ENCODE measurements at places on chromosomes 1 and 21.

- DNase-seq, result no peak
- H3K4me1 ChIP-seq, result no peaks in the 10 kb centered on the region
- peaks cover 1% of the 10 kb centered on the region for H3K27me3 ChIP-seq
- H3K27ac ChIP-seq, result no peak overlapping the region
Measured at GRCh38 chr1:4564051-4564450, 90.4 kb upstream of the AJAP1 start.

GRCh38 chr1:39328586-39329121 is 124.2 kb downstream of the MACF1 start:
- H3K27ac ChIP-seq, result no peak overlapping the region
- H3K4me1 ChIP-seq, result no peaks in the 10 kb centered on the region
- H3K27me3 ChIP-seq, result no peaks in the 10 kb centered on the region
- DNase-seq, result no peak
- H3K4me3 ChIP-seq, result no peak overlapping the region

DNA sequence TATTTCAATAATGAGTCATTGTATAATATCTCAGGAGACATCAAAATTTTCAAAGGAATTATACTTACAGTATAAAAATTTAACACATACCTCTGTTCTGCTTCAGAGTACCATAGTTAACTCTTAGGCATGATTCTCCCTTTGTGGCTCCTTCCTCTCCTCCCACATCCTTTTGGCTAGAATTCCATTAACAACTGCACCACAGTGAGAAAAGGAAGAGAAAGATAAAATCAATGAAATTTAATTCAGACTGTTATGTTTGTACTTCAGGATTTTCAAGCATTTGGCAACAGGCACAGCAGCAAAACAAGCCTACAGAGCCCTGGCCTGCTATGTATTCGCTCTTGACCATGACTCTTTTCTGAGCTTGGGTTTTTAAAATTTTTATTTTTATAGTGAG is 57.2 kb upstream of the SGIP1 start:
- H3K36me3 ChIP-seq, result no peaks in the 10 kb centered on the region
- no peak for DNase-seq
- H3K27ac ChIP-seq, result no peak overlapping the region
- H3K4me3 ChIP-seq, result no peak overlapping the region
- H3K4me1 ChIP-seq, result no peaks in the 10 kb centered on the region

DNA sequence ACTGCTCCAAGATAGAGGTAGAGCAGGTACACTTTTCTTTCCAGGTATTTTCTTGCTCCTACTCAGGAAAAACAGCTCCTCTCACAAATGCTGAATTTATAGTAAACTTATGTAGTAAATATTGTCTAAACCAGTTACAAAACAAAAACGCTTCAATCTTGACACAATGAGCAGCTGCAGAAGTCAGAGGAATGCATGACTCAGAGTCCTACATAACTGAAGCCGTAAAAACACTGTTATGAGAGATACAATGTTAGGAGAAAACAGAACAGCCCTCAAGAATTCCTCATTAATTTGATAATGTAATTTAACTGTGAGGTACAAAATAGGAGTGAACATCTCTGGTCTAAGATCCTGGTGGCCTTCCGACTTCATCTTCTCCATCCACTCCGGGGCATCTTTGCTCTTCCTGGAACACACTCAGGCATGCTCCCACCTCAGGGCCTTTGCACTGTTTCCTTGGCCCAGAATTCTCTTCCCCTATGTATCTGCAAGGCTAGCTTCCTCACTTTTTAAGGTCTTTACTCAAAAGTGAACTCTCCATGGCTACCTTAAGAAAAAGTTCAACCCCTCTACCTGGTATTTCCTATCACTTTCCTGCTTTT is 138.5 kb downstream of the SLC45A1 start:
- H3K36me3 ChIP-seq, result peaks cover 43% of the 10 kb centered on the region
- H3K4me1 ChIP-seq, result no peaks in the 10 kb centered on the region

DNA sequence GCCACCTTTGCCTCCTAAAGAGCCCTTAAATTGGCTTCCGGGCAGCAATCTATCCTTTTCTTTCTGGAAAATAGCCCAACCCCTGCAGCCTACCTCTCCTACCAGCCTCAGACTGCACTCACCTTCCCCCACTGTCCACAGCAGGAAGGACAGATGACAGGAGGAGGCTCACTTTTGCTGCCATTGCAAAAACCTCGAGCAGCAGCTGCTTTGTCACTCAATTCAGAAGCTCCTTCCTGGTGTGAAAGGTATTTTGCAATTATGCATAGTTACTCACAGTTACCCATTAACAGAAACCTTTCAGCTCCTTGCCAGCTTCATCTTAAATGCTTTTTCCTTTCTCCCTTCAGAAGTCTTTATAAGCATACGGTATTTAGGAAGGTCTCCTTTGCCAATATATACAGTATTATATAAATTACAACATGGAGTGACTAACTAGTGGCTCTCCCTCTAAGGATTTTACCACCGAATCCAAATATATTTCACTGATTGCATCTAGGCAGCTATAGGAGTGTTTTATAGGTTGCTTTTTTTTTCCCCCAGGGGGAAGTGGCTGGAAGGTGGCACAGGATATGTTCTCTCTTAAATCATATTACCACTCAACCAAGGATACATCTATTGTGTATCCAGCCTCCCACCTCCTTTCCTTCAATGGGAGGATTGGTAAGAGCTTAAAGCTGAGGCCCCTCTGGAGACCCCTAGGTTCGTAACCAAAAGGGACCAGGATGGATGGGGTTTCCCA is 142.1 kb upstream of the IPO9 start:
- no peak overlapping the region for H3K4me3 ChIP-seq
- DNase-seq, result no peak

GRCh38 chr1:225480825-225481434 is 53.1 kb upstream of the LBR start:
- DNase-seq, result peak; percentile 36
- peaks cover 9% of the 10 kb centered on the region for H3K27me3 ChIP-seq
- no peak overlapping the region for H3K27ac ChIP-seq
- no peaks in the 10 kb centered on the region for H3K36me3 ChIP-seq

GRCh38 chr21:38290809-38291208 is 34.0 kb downstream of the KCNJ15 start:
- peaks cover 11% of the 10 kb centered on the region for H3K4me1 ChIP-seq
- no peaks in the 10 kb centered on the region for H3K27me3 ChIP-seq
- no peaks in the 10 kb centered on the region for H3K36me3 ChIP-seq
- H3K27ac ChIP-seq, result no peak overlapping the region

DNA sequence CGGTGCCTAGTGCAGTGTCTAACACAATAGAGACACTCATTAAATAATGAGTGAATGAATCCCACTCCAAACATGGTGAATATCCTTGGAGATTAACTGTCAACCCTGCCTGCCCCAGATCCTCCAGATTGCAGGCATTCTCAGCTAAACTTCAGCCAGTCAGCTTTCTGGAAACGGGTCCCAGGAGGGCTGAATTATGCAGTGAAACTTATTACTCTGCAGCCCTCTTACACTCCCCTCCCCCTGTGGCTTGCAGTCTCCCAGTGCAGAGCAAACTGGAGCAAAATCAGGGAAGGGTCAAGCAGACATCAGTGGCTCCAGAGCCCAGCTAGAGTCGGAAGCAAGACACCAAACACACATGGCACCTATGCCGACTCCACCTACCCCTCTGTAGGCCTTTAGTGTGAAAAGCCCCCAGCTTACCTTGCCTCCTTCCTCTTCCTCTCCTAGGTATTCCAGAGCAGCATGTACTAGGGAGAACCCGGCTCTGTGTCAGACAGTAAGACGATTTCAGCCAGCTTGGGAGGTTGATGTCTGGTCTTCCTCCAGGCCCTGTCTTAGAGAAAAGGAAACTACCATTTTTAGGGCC is 6.5 kb upstream of the RGS16 start:
- H3K36me3 ChIP-seq, result no peaks in the 10 kb centered on the region
- H3K27ac ChIP-seq, result no peak overlapping the region
- DNase-seq, result no peak
- H3K27me3 ChIP-seq, result peaks cover 5% of the 10 kb centered on the region
- H3K4me1 ChIP-seq, result 0 out of 2 replicates have a peak, but pooled peaks cover 7% of the 10 kb centered on the region

GRCh38 chr1:197838836-197839235 is 63.6 kb upstream of the DENND1B start:
- peaks cover 10% of the 10 kb centered on the region for H3K4me1 ChIP-seq
- H3K36me3 ChIP-seq, result no peaks in the 10 kb centered on the region
- no peak for DNase-seq
- no peak overlapping the region for H3K27ac ChIP-seq

- peaks cover 55% of the 10 kb centered on the region for H3K36me3 ChIP-seq
- H3K4me3 ChIP-seq, result no peak overlapping the region
- no peak overlapping the region for H3K27ac ChIP-seq
- DNase-seq, result no peak
- H3K4me1 ChIP-seq, result no peaks in the 10 kb centered on the region
Measured at GRCh38 chr21:32347977-32348376, 44.8 kb downstream of the URB1 start.

DNA sequence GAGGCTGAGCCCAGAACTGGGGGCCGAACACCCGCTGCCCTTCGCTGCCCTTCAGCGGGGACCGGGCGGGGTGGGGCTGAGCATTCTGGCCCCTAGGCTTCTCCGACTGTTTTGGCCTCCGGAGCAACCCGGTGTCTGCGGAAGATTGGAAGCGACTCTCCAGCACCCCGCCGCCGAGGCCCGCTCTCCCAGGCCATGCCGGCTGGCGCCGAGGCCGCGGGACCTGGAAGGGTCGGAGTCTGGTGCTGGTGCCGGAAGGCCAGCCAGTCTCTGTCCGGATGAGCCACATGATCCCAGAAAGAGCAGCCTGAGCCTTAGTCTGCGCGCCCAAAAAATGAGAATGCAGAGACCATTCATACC is 272.0 kb downstream of the FOXD2 start:
- no peaks in the 10 kb centered on the region for H3K36me3 ChIP-seq
- DNase-seq, result no peak
- no peak overlapping the region for H3K27ac ChIP-seq
- peaks cover 20% of the 10 kb centered on the region for H3K4me1 ChIP-seq
- peak overlapping the region; percentile 73 for H3K4me3 ChIP-seq
- H3K27me3 ChIP-seq, result peaks cover 14% of the 10 kb centered on the region

DNA sequence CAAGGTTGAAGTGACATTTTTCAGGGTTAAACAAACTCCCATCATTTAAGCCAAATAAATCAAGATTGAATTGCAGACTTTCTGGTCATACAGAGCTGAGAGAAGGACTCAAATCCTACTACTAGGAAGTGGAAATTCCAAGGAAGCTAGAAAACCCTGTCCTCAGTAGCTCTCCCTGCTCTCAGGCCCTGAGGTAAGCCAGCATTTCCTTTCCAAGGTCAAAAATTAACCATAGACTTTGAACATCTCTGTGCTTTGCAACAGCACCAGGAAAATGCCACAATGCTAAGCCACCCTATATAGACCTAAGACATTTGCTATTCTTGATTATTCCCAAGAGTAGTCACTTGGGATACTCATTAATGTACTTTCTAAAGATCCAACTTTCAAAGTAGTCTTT is 45.1 kb downstream of the LUZP1 start:
- DNase-seq, result peak; percentile 33
- peak overlapping the region; percentile 21 for H3K27ac ChIP-seq
- H3K4me1 ChIP-seq, result peaks cover 71% of the 10 kb centered on the region

DNA sequence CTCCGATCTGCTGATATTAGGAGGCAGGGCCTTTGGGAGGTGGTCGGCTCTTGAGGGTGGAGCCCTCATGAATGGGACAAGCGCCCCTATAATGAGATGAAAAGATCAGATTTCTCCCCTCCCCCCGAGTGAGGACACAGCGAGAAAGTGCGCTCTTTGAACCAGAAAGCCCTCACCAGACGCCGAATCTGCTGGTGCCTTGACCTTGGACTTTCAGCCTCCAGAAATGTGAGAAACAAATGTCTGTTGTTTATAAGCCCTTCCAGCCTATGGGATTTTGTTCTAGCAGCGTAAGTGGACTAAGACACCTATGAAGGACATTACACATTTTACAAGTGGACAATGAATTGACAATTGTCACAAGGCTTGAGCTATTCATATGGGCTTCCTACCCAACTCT is 80.2 kb downstream of the RIPK4 start:
- H3K4me1 ChIP-seq, result peaks cover 63% of the 10 kb centered on the region
- H3K36me3 ChIP-seq, result no peaks in the 10 kb centered on the region
- peaks cover 3% of the 10 kb centered on the region for H3K27me3 ChIP-seq
- peak overlapping the region; percentile 24 for H3K4me3 ChIP-seq
- H3K27ac ChIP-seq, result no peak overlapping the region

DNA sequence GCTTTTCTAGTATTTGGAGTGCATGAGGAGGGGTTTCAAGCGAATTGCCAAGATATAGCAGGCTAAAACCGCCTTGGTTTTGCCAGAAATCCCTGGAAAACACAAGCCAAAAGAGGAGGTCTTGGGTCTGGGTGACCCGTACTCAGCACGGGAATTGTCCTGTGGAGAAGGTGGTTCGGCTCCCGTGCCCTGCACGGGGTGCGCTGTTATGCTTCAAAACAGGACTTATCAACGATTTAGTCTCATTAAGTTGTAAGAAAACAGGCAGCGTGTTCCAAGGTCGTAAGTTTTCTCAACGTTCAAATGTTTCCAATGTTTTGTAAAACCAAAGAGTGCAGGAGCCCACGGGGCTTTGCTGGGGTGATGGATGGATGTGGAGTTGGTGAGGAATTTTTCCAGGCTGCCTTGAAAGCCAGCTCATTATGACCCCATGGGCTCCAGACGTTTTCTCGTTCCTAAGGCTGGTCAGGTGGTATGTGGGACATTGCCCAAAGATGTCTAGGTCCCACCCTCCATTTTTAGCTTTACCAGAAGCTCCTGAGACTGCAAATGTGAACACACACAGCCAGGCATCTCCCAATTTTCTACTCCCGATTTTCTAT is 75.4 kb upstream of the CLDN14 start:
- no peaks in the 10 kb centered on the region for H3K4me1 ChIP-seq
- peaks cover 34% of the 10 kb centered on the region for H3K27me3 ChIP-seq
- H3K27ac ChIP-seq, result no peak overlapping the region
- no peak for DNase-seq

GRCh38 chr1:169550294-169550693 is 36.0 kb downstream of the F5 start:
- peaks cover 70% of the 10 kb centered on the region for H3K36me3 ChIP-seq
- peaks cover 14% of the 10 kb centered on the region for H3K4me1 ChIP-seq
- DNase-seq, result peak; percentile 58
- no peaks in the 10 kb centered on the region for H3K27me3 ChIP-seq
- no peak overlapping the region for H3K27ac ChIP-seq

DNA sequence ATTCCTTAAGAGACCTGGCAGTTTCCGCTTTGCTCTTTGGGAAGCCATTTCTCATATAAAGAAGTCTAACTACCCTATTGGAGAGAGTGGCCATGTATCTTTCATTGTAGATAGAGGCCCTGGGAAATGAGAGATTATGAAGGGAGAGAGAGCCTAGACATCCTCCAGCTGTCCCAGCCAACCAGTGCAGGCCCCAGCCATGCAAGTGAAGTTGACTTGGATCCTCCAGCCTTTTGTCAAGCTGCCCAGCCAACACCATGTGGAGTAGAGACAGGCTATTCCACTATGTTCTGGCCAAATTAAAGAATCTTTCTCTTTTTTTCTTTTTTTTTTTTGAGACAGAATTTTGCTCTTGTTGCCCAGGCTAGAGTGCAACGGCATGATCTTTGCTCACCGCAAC is 7.1 kb upstream of the ANP32E start:
- H3K4me3 ChIP-seq, result no peak overlapping the region
- H3K27me3 ChIP-seq, result no peaks in the 10 kb centered on the region
- no peak for DNase-seq

- no peak overlapping the region for H3K27ac ChIP-seq
- no peak overlapping the region for H3K4me3 ChIP-seq
- no peaks in the 10 kb centered on the region for H3K36me3 ChIP-seq
- no peaks in the 10 kb centered on the region for H3K27me3 ChIP-seq
Measured at GRCh38 chr1:182126272-182126800, 64.8 kb upstream of the ZNF648 start.
